ENCODE measurements at places on chromosomes 5 and 9.

DNA sequence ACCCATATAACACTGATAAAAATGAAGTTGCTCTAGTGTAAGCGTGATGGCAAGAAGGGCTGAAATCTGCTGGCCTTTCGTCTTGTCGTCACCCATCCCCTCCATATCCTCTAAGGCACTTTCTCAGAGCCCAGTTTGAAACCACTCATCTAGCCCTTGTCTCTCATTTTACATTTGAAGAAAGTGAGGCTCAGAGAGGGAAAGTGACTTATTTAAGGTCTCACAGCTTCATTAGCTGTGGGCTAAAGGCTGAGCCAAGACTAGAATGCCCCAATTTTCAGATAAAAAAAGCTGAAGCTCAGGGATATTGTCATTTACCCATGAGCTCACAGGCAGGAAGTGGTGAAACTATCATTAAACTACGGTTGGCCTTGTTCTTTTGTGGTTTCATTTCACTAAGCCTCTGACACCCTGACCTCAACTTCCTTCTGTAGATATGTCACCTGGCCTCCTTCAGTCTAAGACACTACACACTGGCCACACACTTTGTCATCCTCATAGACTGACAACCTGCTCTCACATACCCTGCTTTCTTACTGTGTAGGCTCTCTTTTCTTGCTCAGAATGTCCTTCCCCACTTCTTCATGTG is 176.7 kb upstream of the DMAC1 start:
- no peaks in the 10 kb centered on the region for H3K36me3 ChIP-seq
- no peaks in the 10 kb centered on the region for H3K27me3 ChIP-seq
- DNase-seq = no peak
- peak overlapping the region; percentile 92 for H3K27ac ChIP-seq
- H3K4me3 ChIP-seq = peak overlapping the region; percentile 58
- peaks cover 45% of the 10 kb centered on the region for H3K4me1 ChIP-seq

- H3K4me1 ChIP-seq = no peaks in the 10 kb centered on the region
- no peak for DNase-seq
- H3K27ac ChIP-seq = no peak overlapping the region
- H3K27me3 ChIP-seq = no peaks in the 10 kb centered on the region
Observed at GRCh38 chr5:21684992-21685391, 1168.2 kb downstream of the CDH12 start.

- no peak overlapping the region for H3K27ac ChIP-seq
- no peaks in the 10 kb centered on the region for H3K4me1 ChIP-seq
- no peaks in the 10 kb centered on the region for H3K36me3 ChIP-seq
- no peak for DNase-seq
Observed at GRCh38 chr5:27727254-27727653, 688.9 kb upstream of the CDH9 start.

- no peak for DNase-seq
- no peak overlapping the region for H3K27ac ChIP-seq
- H3K27me3 ChIP-seq = peaks cover 36% of the 10 kb centered on the region
- H3K4me1 ChIP-seq = peaks cover 6% of the 10 kb centered on the region
Observed at GRCh38 chr9:70105147-70105546, 61.5 kb downstream of the MAMDC2 start.

- DNase-seq = no peak
- peaks cover 44% of the 10 kb centered on the region for H3K4me1 ChIP-seq
- peak overlapping the region; percentile 80 for H3K27ac ChIP-seq
- no peak overlapping the region for H3K4me3 ChIP-seq
- H3K36me3 ChIP-seq = peaks cover 11% of the 10 kb centered on the region
Observed at GRCh38 chr5:10634050-10634449, 70.2 kb downstream of the ANKRD33B start.

- DNase-seq = no peak
- peaks cover 34% of the 10 kb centered on the region for H3K4me1 ChIP-seq
- H3K27ac ChIP-seq = peak overlapping the region; percentile 82
- no peaks in the 10 kb centered on the region for H3K27me3 ChIP-seq
- no peak overlapping the region for H3K4me3 ChIP-seq
Observed at GRCh38 chr5:178207917-178208280, 3.6 kb downstream of the HNRNPAB start.

GRCh38 chr9:89926691-89927220 is 321.9 kb downstream of the GADD45G start:
- no peak for DNase-seq
- no peak overlapping the region for H3K4me3 ChIP-seq
- no peak overlapping the region for H3K27ac ChIP-seq

- peaks cover 9% of the 10 kb centered on the region for H3K4me1 ChIP-seq
- peaks cover 5% of the 10 kb centered on the region for H3K36me3 ChIP-seq
- no peak for DNase-seq
- H3K27ac ChIP-seq = peak overlapping the region; percentile 46
- H3K27me3 ChIP-seq = no peaks in the 10 kb centered on the region
Observed at GRCh38 chr5:139068494-139069151, 129.5 kb downstream of the SIL1 start.

- H3K27ac ChIP-seq = no peak overlapping the region
- no peaks in the 10 kb centered on the region for H3K36me3 ChIP-seq
- H3K4me1 ChIP-seq = peaks cover 4% of the 10 kb centered on the region
- H3K4me3 ChIP-seq = no peak overlapping the region
Observed at GRCh38 chr9:84230355-84231145, 110.0 kb downstream of the SLC28A3 start.

GRCh38 chr9:108363311-108363710 is 492.5 kb downstream of the ACTL7B start:
- no peak overlapping the region for H3K4me3 ChIP-seq
- no peaks in the 10 kb centered on the region for H3K4me1 ChIP-seq
- no peaks in the 10 kb centered on the region for H3K27me3 ChIP-seq
- no peak overlapping the region for H3K27ac ChIP-seq

GRCh38 chr9:35813434-35814105 is 1.3 kb downstream of the HINT2 start:
- H3K4me3 ChIP-seq = peak overlapping the region; percentile 96
- H3K36me3 ChIP-seq = no peaks in the 10 kb centered on the region
- H3K27me3 ChIP-seq = peaks cover 7% of the 10 kb centered on the region
- no peak for DNase-seq
- peak overlapping the region; percentile 85 for H3K27ac ChIP-seq

GRCh38 chr9:77276799-77277198 is 99.5 kb downstream of the VPS13A start:
- DNase-seq = no peak
- H3K27me3 ChIP-seq = no peaks in the 10 kb centered on the region
- H3K36me3 ChIP-seq = peaks cover 7% of the 10 kb centered on the region
- peaks cover 2% of the 10 kb centered on the region for H3K4me1 ChIP-seq
- H3K4me3 ChIP-seq = no peak overlapping the region
- H3K27ac ChIP-seq = no peak overlapping the region
